ENCODE measurements at places on chromosomes 2 and 18.

DNA sequence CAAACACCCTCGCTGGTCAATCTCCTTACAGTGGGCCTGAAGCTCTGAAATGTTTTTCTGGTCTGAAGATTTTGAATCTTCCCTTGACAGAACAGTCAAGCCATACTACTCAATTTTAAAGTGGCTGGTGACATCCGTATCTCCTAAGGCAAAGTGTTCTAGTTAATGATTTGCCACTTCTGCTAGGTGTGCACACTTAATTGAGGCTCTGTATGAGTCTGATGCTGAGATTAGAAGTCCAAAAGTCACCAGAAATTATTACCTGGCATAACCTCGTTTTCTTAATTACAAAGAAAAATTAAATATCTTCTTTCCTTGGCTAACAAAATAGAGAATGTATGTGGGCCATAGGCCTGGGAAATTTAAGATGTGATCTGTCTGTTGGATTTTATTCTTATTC, 104.1 kb downstream of the DPP10 start:
- no peak for DNase-seq

DNA sequence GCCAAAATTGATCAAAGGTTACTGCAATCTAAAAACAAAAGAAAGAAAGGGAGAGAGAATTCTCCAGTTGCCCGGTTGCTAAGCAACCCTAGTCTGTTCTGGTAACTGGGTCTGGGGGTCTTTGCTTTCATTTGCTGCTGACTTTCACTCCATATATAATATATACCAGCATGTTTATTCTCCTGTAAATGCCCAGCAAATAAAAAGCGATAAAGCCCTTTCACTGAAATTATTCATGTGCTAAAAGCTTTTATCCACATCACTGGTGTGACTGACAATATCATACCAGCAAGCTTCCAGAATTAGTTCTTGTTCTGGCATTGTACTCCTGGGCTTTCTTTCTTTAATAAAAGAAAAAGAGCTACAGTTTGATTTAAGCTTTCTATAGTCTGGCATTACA, 75.5 kb upstream of the ST8SIA3 start:
- no peak for DNase-seq

- DNase-seq, result no peak
Observed at GRCh38 chr2:204860274-204860673, 315.0 kb downstream of the PARD3B start.

DNA sequence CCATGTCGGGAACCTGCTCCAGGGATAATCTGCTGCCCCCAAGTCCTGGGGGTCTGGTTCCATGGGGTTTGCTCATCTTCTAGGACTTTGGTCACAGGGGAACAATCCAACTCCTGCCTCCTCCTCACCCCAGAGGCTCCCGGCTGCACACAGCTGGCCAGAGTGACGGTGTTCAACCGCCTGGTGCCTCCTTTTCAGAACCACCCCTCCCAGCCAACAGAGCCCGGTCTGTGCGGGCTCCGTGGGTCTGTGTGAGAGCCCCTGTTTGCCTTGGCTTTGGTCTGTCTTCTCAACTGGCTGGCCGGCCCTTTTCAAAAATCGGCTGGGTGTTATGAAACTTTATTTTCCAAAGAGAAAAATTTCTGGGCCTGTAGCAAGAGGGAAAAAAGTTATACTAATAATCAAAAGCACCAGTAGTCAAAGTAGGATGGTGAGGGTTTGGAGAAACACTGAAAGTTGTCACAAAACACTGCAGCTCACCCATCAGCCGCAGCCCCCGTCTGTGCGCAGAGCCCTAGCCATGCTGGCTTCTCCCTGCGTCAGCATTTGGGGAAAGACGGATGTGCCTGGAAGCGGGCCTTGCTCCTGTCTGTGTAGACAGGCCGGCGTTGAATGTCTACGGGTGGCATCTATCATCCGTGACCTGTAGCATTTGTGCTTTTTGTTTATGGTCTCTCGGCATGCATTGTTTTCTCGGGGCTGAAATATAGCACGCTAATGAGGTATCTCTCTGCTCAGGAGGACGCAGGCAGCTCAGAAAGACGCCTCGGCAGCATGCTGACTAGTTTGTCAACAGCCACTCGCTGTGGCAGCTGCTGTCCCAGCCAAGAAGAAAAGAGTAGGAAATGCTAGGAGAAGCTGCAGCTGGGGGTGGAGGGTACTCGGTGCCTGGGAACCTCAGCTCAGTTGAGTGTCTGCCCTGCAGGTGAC, 138.6 kb downstream of the GLI2 start:
- no peak for DNase-seq

DNA sequence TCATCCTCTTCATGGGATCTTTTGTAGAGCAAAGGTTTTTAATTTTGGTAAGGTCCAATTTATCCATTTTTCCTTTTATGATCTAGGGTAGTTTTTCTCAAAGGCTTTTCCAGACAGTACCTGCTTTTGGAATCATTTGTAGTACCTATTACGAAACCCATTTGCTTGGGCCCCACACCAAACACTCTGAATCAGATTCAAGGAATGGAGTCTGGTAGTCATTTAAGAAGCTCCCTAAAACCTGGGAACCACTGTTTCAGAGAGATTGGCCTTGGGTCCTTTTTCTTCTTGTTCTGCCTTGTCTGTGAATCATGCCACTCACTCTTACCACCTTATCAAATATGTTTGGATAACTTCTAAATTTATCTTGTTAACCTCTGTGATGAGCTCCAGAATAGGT, 40.3 kb downstream of the OSBPL6 start:
- no peak for DNase-seq

DNA sequence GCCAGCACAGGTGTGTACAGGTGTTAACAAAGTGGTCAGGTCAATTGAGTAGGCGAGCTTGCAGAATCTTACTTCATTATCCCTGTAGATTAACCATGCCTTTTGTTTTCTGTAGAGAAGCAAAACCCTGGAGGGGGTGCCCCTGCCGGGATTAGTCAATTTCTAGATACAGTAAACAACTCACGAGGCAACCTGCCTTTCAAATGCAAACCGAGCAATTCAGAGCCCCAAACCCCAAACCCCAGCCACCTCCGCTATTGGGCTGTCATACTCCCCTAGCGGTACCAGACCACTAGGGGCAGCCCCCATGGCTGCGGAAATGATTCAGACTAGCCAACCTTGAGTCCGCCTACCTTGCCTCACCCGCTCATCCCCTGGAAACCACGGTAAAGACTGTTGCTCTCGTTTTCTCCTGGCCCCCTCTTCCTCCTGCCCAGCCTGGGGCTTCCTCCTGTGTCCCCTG, 61.4 kb upstream of the KIF5C start:
- no peak for DNase-seq

GRCh38 chr18:51279367-51279984, 82.0 kb upstream of the MEX3C start:
- DNase-seq, result no peak

DNA sequence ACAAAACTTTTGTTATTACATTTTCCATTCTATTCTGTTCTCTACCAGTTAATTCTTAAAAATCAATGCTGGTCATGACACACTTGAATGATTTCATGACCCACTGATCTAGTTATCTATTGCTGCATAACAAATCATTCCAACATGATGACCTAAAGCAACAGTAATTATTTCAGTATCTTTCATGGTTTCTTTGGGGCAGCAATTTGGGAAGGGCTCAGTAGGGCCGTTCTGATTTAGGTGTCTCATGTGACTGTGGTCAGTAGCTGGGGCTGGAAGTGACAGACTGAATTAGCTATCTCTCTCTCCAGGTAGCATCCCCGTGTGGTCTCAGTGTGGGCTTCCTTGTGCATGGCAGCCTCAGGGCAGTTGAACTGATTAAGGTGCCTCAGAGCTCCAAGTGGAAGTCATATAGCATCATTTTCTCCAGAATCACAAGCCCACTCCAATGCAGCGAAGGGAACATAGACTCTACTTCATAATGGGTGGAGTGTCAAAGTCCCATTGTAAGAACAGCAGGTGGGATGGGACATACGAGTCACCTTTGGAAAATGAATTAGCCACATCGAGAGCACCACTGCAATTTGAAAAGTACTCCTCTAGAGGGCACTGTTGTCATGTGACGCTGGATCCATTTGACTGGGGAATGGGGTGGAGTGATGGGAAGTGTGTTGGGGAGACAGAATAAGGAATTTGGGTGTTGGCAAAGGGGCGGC, 39.1 kb upstream of the FAM136A start:
- peak; percentile 72 for DNase-seq

- DNase-seq, result no peak
Observed at GRCh38 chr18:48891721-48892120, 59.0 kb downstream of the SMAD7 start.

GRCh38 chr2:48528431-48528830, 1.5 kb upstream of the STON1 start:
- DNase-seq, result no peak

- no peak for DNase-seq
Observed at GRCh38 chr2:75564026-75564688, 3.4 kb upstream of the EVA1A start.

GRCh38 chr2:9463698-9464034, 10.7 kb upstream of the IAH1 start:
- DNase-seq, result peak; percentile 68

DNA sequence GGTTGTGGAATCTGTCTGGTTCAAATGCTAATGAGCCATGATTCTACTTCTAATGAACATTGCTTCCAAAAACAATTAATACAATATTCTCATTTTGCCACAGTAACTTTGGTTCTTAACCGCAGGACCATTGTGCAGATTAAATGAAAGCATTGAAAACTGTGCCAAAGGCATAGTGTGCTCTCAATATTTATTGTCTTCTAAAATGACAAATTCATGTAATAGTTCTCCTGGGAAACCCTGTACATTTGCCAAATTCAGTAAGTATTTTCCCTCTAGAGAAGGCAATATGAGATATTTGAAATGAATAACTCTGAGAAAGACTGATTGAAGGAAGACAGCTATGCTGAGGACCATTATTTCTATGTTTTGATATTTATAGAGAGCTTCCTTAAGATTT, 246.3 kb downstream of the CCDC102B start:
- DNase-seq, result no peak

Data from natural killer cell treated with Interleukin-12 subunit alpha and Interleukin-12 subunit beta and Interleukin-15 and Interleukin-18, amount 100 ng/mL, for 72 hours (primary cell).